ENCODE measurements at places on chromosomes 11 and 22. TPM values are rescaled to one million over a fixed set of nuclear protein-coding genes. Genes with fewer than 3 reads are reported as not detected.

CD82 gene
- 388 TPM for total RNA-seq

GRCh38 chr11:21323617-21324016, 654.2 kb downstream of the NELL1 start:
- no peak for DNase-seq
- H3K36me3 ChIP-seq: no peaks in the 10 kb centered on the region
- no peaks in the 10 kb centered on the region for H3K27me3 ChIP-seq
- no peak overlapping the region for H3K27ac ChIP-seq
- H3K4me1 ChIP-seq: no peaks in the 10 kb centered on the region

- H3K27ac ChIP-seq: no peak overlapping the region
- H3K4me3 ChIP-seq: no peak overlapping the region
- no peak for DNase-seq
- no peaks in the 10 kb centered on the region for H3K27me3 ChIP-seq
- no peaks in the 10 kb centered on the region for H3K36me3 ChIP-seq
These were observed 84.6 kb upstream of the ANO3 start for GRCh38 chr11:26247340-26247739.

ART1 gene
- not detected for total RNA-seq

HSPB2 gene
- not detected for total RNA-seq

DNA sequence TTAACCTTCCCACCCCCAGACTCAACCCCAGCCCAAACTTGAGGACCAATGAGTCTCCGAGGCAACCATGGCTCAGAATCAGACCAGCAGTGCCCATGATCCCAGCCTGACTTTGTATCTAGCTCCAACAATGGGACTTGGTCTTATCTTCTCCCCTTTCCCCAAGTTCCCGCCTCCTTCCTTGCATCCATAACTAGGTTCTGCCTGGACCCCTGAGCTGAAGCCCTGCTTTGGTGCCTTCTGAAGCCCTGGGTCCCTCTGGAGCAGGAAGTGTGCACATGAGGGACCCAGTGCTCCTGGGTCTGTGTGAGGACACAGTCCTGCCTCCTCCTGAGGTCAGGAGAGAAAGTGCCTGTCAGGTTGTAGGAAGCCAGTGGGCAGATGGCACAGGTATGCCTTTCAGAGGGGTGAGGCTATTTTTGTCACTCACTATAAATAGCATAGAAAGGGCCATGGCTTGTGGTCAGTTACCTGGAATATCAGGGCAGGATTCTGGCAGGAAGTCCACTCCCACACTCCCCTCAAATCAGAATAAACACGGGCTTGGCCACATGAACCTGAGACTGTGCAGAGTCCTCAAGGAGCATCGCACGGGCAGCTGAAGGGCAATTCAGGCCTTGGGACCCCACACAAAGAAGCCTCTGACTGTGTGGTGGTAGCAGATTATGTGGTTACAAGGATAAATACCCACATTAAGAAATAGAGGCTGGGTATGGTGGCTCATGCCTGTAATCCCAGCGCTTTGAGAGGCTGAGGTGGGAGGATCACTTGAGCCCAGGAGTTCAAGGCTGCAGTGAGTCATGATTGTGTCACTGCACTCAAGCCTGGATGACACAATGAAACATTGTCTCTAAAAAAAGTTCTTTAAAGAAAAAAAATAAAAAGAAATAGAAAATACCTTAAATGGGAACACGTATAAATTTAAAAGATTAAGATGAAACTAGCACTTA, 27.4 kb downstream of the RCN1 start:
- no peaks in the 10 kb centered on the region for H3K27me3 ChIP-seq
- no peak overlapping the region for H3K27ac ChIP-seq
- no peak for DNase-seq
- no peak overlapping the region for H3K4me3 ChIP-seq
- no peaks in the 10 kb centered on the region for H3K4me1 ChIP-seq
- no peaks in the 10 kb centered on the region for H3K36me3 ChIP-seq

- H3K36me3 ChIP-seq: no peaks in the 10 kb centered on the region
- no peak overlapping the region for H3K27ac ChIP-seq
- DNase-seq: peak; percentile 46
- H3K4me1 ChIP-seq: peaks cover 28% of the 10 kb centered on the region
- H3K27me3 ChIP-seq: no peaks in the 10 kb centered on the region
- no peak overlapping the region for H3K4me3 ChIP-seq
These were observed 96.2 kb downstream of the PDHX start for GRCh38 chr11:35012467-35013191.

CCDC87 gene
- total RNA-seq: 0.27 TPM

DNA sequence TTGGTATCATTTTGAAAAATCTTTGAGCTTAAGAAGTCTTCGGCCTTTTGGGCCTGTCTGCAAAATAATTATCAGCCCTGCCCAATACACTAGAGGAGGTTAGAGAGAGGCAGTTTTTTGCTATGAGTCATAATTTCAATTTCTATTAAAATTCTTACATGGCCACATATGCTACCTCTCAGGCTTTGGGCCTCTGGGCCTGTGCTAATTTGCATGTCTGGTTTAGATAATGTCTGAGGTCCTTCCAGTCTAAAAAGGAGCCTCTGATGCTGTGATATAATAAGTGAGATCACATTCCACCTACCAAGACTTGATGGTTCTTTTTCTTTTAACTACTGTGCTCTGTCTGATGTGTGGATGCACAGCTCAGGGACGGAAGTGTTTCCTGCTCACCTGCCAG, 70.8 kb downstream of the KCNJ1 start:
- H3K27me3 ChIP-seq: no peaks in the 10 kb centered on the region
- no peak overlapping the region for H3K4me3 ChIP-seq
- no peak overlapping the region for H3K27ac ChIP-seq
- peaks cover 31% of the 10 kb centered on the region for H3K36me3 ChIP-seq
- no peaks in the 10 kb centered on the region for H3K4me1 ChIP-seq
- DNase-seq: no peak

DNA sequence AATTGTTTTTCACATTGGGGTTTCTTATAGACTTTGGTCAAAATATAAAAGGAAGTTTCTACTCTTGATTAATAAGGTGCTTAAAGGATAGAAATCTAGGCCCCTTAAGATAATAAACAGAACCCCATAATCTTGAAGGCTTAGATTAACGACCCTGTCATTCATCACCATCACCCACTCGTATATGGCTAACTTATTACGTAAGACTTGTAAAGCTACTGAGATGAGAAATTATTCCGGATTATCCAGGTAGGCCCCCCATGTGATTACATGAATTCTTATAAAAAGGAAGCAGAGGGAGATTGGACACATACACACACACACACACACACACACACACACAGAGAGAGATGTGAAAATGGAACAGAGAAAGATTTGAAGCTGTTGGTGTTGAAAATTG, 1489.2 kb upstream of the TENM4 start:
- no peaks in the 10 kb centered on the region for H3K36me3 ChIP-seq
- no peaks in the 10 kb centered on the region for H3K27me3 ChIP-seq
- no peak overlapping the region for H3K4me3 ChIP-seq
- no peak overlapping the region for H3K27ac ChIP-seq
- DNase-seq: no peak
- H3K4me1 ChIP-seq: no peaks in the 10 kb centered on the region

CHST1 gene
- total RNA-seq: 0.94 TPM

GRCh38 chr11:65366340-65366773, 11.8 kb downstream of the TIGD3 start:
- DNase-seq: peak; percentile 22
- H3K4me3 ChIP-seq: no peak overlapping the region
- H3K4me1 ChIP-seq: no peaks in the 10 kb centered on the region
- no peaks in the 10 kb centered on the region for H3K36me3 ChIP-seq
- no peaks in the 10 kb centered on the region for H3K27me3 ChIP-seq
- H3K27ac ChIP-seq: no peak overlapping the region

GRCh38 chr22:30435674-30436126, 10.1 kb downstream of the MTFP1 start:
- peak overlapping the region; percentile 58 for H3K4me3 ChIP-seq
- H3K27ac ChIP-seq: peak overlapping the region; percentile 62
- peak; percentile 94 for DNase-seq
- peaks cover 9% of the 10 kb centered on the region for H3K27me3 ChIP-seq
- no peaks in the 10 kb centered on the region for H3K36me3 ChIP-seq
- H3K4me1 ChIP-seq: peaks cover 22% of the 10 kb centered on the region

DNA sequence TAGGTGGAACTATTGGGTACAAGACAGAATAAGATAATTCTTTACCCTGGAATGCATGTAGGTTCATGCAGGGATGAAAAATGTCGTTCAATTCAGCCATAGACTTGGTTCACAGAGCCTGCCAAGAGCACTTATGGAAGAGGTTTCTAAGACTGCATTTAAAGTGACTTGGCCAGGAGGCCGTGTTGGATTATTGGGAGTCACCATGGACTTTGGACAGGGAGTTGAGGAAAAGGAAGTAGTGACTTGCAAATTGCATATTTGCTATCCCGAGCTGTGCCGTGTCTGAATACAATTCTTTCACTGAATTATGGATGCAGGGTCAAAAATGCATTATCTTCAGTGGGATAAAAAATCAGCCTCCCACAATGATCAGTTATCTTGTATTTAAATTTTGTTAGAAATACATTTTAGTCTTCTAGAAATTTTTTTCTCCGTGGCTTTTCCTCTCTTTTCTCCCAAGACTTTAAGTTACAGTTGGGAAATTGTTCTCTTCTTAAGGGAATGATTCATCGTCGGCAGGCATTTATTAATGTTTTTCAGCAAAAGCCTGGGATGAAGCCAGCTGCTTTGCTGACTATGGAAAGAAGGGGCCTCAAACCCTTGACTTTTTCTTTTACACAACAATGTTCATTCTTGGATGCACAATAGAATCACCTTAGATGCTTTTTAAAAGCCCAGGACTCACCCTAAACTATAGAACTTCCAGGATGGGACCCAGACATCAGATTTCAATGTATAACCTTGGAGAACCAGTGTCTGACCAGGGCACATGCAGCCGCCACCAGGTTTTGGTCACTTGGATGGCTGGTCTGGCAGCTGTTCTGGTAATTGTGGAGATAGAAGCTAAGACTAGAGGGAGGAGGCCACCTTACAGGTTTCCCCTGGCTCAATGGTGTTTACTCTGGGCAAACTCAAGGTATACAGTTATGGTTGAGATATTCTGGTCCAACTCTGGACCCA, 70.8 kb downstream of the FAT3 start:
- H3K4me3 ChIP-seq: no peak overlapping the region
- no peak overlapping the region for H3K27ac ChIP-seq
- H3K4me1 ChIP-seq: no peaks in the 10 kb centered on the region
- H3K36me3 ChIP-seq: no peaks in the 10 kb centered on the region

DNA sequence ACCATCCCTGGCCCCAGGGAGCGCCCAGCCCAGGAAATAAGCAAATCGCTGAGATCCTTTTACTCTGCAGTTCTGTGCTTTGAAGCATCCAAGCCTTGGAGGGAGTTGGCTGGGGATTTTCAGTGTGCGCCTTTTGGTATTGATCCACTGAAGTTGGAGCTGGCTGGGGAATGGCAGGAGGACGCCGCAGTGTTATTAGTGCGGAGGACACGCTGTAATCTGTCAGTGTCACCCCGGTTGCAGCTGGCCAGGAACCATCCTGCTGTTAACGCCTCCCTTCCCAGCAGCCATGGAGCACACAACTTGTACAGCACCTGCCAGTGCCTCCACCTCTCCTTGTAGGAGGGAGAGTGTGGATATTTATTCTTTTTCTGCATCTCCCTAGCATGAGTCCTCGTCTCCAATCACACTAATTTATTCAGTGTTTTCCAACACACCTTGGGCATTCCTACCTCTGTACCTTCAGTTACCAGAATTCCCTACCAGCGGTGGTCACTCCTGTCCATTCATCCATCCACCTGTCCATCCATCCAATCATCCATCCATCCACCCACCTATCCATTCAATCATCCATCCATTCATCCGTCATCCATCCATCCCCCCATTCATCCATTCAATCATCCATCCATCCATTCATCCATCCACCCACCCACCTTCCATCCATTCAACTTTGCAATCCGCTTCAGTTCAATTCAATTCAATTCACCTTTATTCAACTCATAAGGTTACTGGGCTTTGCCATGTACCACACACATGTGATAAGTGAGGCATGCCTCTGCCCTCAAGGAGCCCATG, 21.9 kb upstream of the EIF3D start:
- no peaks in the 10 kb centered on the region for H3K4me1 ChIP-seq
- H3K27me3 ChIP-seq: peaks cover 8% of the 10 kb centered on the region
- no peak overlapping the region for H3K27ac ChIP-seq
- H3K36me3 ChIP-seq: no peaks in the 10 kb centered on the region
- H3K4me3 ChIP-seq: no peak overlapping the region

- H3K4me1 ChIP-seq: no peaks in the 10 kb centered on the region
- no peak for DNase-seq
- H3K4me3 ChIP-seq: no peak overlapping the region
- peaks cover 10% of the 10 kb centered on the region for H3K36me3 ChIP-seq
These were observed 39.8 kb upstream of the TEF start for GRCh38 chr22:41341990-41342389.

DUSP8 gene
- 2.3 TPM for total RNA-seq

PNPLA5 gene
- total RNA-seq: not detected

- no peaks in the 10 kb centered on the region for H3K36me3 ChIP-seq
- DNase-seq: no peak
- peaks cover 47% of the 10 kb centered on the region for H3K4me1 ChIP-seq
- no peak overlapping the region for H3K4me3 ChIP-seq
- no peak overlapping the region for H3K27ac ChIP-seq
These were observed 18.3 kb upstream of the MICAL2 start for GRCh38 chr11:12091956-12092558.

GRCh38 chr22:29469755-29470154, 10.3 kb upstream of the NEFH start:
- DNase-seq: no peak
- no peak overlapping the region for H3K27ac ChIP-seq
- H3K4me3 ChIP-seq: peak overlapping the region; percentile 47
- H3K36me3 ChIP-seq: no peaks in the 10 kb centered on the region
- peaks cover 4% of the 10 kb centered on the region for H3K27me3 ChIP-seq
- H3K4me1 ChIP-seq: no peaks in the 10 kb centered on the region

DNA sequence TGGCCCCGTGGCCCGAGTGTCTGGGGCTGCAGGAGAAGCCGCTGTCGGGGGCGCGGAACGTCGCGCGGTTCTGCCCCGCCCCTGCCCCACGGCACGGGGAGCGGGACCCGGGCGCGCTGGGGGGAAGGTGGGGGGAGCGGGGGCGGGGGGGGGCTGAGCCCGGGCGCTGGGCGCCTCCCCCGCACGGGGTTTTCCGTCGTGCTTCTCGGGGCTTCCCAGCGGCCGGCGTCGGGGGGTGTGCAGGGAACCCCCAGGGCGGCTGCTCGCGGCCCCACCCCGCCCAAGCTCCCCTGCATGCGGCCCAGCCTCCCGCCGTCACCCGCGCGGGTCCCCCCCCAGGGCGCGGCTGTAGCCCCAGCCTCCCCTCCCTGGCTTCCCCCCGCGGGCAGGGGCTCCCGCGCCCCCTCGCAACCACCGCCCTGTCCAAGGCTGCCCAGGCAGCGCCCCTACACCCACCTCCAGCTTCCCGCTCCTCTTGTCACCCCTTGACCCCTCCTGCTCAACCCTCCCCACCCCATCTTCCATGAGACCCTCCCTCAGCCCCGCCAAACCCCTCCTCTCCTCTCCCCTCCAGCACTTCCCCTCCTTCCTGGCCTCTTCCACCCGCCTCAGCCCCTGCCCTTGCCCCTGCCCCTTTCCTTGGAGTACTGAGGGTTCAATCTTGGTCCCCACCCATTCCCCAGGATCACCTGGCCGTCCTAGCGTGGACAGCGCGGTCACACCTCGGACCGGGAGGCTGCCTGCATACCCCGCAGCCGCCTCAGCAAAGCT, 1.7 kb downstream of the IL17REL start:
- DNase-seq: peak; percentile 78
- peaks cover 21% of the 10 kb centered on the region for H3K4me1 ChIP-seq
- no peak overlapping the region for H3K4me3 ChIP-seq

Measured in CD8-positive, alpha-beta memory T cell (primary cell).